ENCODE measurements at places on chromosomes 1 and 21.

- DNase-seq, result no peak
These were observed 38.5 kb downstream of the HIVEP3 start for GRCh38 chr1:41880261-41880660.

- no peak for DNase-seq
These were observed 112.4 kb downstream of the TBX19 start for GRCh38 chr1:168392958-168393549.

DNA sequence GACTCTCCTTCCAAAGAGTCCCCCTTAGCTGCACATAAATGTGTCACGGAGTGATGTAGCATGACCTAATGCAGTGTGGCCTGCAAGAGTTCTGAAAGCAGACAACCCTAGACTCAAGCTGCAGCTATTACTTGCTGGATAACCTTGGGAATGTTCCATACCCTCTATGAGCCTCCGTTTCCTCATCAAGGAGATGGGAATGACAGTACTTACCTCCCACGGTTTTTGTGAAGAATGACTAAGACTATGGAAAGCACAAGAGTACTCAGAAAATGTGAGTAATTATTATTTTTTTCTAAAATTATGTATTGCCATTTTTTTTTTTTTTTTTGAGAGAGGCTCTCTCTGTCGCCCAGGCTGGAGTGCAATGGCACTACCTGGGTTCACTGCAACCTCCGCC lies 3.0 kb downstream of the TTC39A start:
- no peak for DNase-seq

- no peak for DNase-seq
These were observed 85.1 kb downstream of the PLPP3 start for GRCh38 chr1:56494306-56494705.

- DNase-seq, result no peak
These were observed 50.7 kb downstream of the ZZZ3 start for GRCh38 chr1:77631751-77632150.

- DNase-seq, result no peak
These were observed 22.8 kb downstream of the DHX9 start for GRCh38 chr1:182861994-182862393.

- DNase-seq, result no peak
These were observed 656 bp downstream of the KNCN start for GRCh38 chr1:46550751-46551231.

GRCh38 chr21:25080141-25080540 lies 527.1 kb downstream of the MRPL39 start:
- no peak for DNase-seq

DNA sequence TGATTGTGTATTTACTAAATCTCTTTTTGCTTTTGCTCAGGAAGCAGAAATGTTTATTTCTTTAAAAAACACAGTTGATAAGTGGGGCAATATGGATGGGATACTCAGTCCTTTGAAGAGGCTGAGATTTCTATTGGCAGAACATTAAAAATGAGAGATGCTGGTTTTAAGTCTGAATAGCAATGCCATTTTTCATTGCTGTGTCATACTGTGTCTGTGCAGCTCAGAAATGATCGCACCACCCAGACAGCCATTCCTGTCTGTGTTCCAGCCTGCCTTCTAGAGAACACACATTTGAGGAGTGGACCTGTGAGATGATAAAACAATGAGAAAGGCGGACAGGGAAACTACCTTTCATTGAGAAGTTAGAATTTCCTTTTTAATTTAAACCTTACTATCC lies 231.2 kb upstream of the USP24 start:
- DNase-seq, result no peak

GRCh38 chr1:111990878-111991718 lies 1.6 kb upstream of the KCND3 start:
- DNase-seq, result no peak

GRCh38 chr1:65193129-65193695 lies 45.2 kb downstream of the AK4 start:
- DNase-seq, result no peak

DNA sequence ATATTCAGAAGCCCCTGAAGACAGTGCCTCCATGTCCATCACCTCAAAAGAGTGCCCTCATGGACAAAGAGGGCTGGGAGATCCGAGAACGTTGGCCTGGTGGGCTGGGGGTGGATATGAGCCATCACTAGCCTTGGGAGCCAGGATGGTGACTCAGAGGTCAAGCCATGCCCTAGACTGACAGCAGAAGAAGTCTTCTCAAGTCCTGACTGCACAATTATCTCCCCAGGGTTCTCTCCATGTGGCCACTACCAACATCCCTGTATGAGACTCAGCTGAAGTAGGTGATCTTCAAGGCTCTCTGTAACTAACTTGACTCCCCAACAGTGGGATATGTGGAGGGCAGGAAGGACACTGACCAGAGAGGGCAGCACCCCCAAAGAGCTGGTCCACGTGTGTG lies 7.1 kb upstream of the USF1 start:
- no peak for DNase-seq

- no peak for DNase-seq
These were observed 181.5 kb upstream of the C1orf105 start for GRCh38 chr1:172238965-172239364.

DNA sequence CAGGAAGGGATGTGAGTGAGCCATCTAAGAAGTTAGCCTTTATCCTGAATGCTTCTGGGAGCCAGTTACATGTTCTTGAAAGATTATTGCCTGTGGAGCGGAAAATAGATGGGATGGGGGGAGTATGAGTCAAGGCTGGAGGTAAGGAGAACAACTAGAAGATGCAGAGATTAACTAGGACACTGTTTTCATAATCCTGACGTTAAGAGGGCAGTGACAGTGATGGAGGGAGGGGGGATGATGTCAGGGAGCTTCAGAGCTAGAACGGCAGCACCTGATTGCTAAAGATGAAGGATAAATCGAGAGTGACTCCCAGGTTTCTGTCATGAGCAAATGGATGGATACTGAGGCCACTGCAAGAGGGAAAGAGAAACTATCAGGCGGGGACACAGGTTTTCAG lies 10.0 kb upstream of the RCSD1 start:
- no peak for DNase-seq

GRCh38 chr1:147747966-147748365 lies 12.4 kb downstream of the GJA5 start:
- DNase-seq, result no peak

DNA sequence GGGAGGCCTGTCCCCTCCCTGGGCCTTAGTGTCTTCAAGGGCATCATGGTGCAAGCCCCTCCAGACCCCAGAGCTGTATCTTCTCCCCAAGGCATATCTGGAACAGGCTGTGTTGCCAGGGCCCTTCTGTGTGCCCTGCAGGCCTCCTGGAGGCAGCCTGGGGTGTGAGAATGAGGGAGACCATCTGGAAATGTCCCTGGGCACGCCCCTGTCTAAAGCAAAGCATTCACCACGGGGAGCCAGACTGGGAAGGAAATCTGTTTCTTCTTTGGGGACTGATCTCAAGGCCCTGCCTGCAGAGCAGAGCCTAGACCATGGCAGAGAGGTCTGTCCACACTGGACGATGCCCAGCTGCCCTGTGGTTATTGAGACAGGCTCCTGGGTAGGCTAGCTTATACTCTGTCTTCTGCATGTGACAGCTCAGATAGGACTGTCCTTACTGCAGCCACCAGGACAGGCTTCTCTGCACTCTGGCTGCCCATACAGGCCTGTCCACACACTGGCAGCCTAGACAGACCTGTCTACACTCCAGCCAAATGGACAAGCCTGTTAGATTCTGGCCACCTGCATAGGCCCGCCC lies 24.6 kb downstream of the PODN start:
- no peak for DNase-seq

DNA sequence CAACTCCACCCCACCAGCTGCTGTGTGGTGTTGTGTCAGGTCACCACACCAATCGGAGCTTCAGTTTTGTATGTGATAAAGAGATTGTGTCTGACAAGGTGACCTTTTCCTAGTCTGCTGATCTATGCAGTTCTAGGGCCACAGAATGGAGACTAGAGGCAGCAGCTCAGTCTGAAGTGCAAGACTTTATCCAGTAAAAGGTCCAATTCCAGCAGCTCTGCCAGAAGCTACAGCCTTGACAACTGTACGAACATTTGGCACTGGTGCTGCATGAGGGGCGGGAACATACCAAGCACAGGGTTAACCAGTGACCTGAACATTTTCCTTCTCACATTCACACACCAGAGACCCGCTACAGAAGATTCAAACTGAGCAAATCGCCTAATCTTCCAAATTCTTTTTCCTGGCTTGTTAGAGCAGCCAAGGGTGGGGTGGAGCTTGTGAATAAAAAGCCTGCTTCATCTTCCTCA lies 9.3 kb downstream of the FMO1 start:
- no peak for DNase-seq

DNA sequence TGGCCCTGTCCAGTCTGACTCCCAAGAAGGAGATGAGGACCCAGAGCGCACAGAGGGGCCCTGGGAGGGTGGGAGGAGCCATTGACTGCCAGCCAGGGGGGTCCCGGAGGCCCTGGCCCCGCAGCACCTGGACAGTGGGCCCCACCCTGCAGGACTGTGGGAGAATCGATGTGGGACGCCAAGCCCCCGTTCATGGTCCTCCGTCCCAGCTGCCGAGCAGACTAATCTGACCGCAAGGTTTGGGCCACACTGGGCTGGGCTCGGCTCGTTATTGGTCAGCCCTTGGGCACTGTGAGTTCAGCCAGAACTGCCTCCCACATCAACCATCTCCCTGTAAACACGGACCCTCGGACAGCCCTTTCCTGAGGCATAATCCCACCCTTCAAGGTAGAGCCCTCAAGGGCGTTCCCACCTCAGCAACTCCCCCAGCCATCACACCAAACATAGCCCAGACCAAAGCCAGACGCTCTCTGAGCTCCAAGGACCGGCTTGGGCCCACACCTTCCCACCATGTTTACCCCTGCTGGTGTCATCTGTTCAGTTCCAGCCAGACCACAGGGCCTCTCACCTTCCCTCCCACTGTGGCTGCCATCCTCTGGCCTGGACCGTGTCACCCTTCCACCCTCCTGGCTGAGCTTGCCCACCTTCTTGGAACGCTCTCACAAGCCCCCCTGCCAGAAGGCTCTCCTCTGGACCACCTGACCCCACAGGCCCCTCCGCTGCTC lies 16.2 kb upstream of the POFUT2 start:
- DNase-seq, result no peak

- no peak for DNase-seq
These were observed 21.5 kb upstream of the FMN2 start for GRCh38 chr1:240070188-240070587.

DNA sequence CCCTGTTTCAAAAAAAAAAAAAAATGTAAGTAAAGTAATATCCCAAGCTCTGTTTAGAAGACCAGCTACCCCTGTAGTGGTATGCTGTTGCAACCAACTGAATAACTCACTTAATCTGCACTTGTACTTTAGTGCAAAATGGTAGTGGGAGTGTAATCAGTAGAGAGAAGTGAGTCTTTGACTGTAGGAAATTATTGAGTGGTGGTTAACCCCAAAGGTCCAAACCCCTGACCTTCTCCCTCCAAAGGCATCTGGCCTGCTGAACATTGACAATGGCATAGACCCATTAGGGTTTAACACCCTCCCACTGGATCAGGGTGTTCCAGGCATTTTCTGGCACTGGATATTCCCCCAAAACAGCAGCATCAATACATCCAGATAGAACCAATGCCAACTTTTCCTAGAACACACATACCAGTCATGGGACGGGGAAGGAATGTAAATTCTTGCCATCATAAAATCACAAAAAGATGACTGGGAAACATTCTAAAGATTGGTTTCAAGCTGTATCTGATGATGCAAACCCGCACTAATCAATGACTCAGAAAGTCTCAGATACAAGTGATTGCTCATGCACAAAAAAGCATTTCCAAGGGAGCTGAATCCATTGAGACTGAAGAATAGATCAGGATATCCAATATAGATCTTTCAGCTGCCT lies 110.3 kb downstream of the MRPL39 start:
- DNase-seq, result no peak

DNA sequence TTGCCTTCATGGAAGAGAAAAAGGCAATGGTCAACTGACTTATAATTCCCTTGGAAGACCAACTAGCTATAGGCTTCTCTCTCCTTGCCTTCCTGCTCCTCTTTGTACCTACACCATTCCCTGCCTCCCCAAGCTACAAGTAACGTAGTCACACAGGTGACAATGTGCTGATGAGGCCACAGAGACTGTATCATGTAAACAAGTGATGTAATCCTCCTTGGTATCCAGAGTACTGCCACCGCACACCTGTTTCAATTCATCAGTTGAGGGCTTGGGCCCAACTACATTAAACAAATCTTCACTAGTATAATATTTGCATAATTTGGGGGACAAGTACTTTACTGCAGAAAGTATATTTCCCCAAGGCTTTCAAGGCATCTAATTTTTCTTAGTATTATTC lies 76.4 kb upstream of the SCYL3 start:
- no peak for DNase-seq

DNA sequence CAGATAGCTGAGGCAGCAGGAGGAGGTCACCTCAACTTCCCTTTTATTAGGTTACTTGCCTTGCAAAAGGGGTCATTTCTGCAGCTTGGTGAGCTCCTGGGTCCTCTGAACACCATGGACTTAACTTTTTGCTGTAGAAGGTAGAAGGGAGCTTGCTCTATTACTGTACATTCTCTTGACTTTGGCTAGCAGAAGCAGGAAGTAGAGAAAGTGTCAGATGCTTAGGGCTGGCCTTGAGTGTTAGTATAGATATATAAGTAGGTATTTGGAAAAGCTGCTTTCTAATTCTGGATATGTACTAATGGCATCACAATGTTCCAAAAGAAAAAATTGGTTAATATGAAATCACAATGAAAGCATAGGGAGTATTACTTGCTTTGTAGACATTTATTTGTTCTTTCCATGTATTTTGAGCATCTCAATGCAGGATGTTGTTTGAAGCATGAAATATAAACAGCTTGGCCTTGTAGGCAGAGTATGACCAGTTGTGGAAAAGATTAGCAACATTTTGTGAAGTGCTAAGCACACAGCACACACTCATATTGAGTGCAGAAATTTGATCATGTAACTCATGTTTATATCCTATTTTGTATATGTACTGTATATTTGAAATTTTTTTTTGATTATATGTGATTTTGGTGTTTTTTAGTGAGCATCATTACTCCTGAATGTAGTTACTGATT lies 108.8 kb downstream of the DYRK1A start:
- DNase-seq, result no peak

DNA sequence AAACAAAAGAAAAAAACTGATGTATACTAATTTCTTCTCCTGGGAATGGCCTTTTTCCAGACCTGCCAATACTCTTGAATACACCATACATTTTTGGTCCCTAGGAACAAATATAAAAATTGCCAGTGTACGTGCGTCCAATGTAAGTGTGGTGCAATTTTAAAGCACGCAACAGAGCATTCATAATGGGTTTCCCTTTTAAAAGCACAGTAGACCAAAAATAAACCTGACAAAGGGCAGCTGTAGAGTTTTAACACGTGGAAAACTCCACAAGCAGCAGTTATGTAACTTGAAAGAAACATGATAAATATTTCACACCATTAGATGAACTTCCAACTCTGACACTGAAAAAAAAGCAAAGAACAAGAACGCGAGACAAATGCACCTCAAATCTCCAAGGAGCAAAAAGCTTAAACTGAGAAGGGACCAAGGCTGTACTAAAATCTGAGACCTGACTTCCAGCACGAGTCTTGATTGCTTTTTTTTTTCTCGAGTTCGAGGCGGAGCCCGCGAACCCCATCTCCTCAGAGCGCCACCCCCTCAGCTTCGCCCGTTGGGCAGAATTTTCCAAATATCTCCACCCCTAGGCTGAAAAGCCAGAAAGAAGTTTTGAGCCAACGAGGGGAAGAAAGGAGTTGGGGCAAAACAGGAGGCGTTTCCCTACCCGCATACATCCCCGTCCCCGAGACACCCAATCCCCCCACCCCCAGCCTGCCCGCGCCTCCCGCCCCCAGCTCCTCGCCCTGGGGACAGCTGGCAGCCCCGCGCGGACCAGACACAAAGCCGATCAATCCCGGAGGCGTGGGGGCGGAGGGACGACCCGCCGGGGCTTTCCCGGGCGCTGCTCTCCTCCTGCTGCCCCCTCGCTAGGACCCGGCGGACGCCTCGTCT lies at the start of gene JAM2:
JAM2 (plus strand) TSS at position 599 of the 891 bp plus-strand sequence. CDS start 564 bp downstream, outside the sequence.
- DNase-seq, result no peak

All from GM04503 (cell line).